AG04450 (cell line): ENCODE measurements at places on chromosomes 5 and 9.

GRCh38 chr5:73424556-73424977, 24.0 kb downstream of the FOXD1 start:
- DNase-seq: no peak

GRCh38 chr5:122371511-122372151, 59.6 kb downstream of the SNCAIP start:
- DNase-seq: no peak

DNA sequence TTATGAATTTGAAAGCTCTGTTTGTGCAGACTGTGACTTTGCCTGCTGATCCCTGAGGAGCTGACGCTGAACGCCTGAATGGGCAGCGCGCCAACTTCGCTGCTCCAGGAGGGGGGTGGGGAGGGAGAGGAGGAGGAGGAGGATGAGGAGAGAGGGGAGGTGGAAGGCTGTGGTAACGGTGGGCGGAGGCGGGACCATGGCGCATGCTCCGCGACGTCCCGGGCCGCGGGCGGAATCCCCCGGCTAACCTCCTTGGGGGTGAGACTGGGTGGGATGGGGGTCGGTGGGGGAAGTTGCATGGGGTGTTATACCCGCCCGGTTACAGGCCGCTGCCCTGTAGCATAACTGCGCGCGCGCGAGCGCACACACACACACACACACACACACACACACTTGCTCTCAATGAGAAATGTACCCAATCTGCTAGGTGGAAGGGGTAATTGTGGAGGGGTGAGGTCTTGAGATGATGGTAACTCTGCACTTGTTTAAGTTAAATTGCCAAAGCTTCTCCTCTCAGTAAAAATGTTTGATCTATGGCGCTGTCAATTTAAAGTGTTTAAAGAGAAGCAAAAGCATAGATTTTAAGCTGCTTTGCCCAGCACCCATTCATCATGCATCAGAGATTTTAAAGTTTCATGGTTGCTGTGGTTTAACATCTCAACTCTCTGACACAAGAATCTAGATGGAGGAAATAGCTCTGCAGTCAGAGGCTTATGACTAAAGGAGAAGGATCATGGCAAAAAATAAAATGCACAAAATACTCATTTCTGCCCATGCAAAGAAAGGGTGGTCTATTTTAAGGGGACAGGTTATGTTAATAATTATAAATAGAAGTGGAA, 76.6 kb upstream of the TBCA start:
- no peak for DNase-seq

GRCh38 chr9:136074706-136075105, 20.4 kb downstream of the NACC2 start:
- no peak for DNase-seq

- DNase-seq: no peak
These were observed 1751.3 kb upstream of the WWC1 start for GRCh38 chr5:166540156-166540555.

DNA sequence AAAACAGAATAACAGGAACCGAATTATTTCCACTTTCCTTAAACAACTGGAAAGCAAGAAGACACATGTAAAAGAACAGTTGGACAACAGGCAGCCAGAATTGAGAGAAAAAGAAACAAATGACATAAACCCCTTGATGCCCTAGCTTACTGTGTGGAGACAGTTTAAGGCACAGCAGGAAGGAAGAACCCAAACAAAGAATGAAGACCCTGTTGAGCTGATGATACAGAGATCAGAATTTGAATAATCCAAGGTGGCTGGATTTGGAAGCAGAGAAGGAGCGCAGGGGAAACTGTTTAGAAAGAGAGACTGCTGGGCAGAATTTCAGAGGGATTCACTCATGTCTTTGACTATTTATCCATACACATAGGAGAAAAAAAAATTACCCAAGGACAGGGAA, 316.3 kb upstream of the POU5F2 start:
- no peak for DNase-seq

DNA sequence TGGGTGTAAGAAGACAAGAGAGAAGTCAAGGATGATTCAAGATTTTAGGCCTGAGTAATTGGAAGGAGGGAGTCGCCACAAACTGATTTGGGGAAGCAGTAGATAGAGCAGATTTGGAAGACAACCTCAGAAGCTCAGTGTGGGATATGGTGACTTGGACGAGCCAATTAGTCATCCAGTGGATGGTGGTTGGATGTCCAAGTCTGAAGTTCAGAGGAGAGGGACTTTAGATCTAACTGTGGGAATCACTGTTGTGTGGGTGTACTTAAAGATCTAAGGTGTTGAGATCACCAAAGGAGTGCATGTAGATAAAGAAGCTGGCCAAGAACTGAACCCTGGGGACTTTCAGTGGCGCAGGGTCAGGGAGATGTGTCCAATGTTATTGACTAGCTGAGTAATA, 2.2 kb downstream of the IDNK start:
- no peak for DNase-seq

DNA sequence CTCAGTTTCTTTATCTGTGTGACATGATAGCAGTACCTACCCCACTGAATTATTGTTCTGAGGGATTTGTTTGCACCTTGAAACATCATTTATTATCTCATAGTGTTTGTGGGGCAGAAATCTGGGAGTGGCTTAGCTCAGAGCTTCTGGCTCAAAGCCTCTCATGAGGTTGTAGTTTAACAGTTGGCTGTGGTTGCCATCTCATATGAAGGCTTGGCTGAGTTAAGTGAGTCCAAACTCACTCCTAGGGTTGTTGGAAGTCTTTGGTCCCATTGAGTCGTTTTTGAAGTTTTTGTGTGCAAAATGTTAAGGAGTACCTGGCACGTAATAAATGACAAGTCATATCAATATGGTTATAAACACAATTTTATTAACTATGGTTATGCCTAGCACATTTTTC, 3.6 kb upstream of the JAKMIP2 start:
- DNase-seq: no peak

- no peak for DNase-seq
These were observed 21.1 kb upstream of the PDZD2 start for GRCh38 chr5:31617867-31618266.

GRCh38 chr9:119091074-119091473, 278.2 kb downstream of the BRINP1 start:
- DNase-seq: no peak

GRCh38 chr5:80368661-80369480, 39.0 kb upstream of the ZFYVE16 start:
- DNase-seq: no peak

- DNase-seq: no peak
These were observed 2.8 kb downstream of the CKS2 start for GRCh38 chr9:89313842-89314241.

GRCh38 chr5:54547711-54548250, 30.2 kb downstream of the SNX18 start:
- DNase-seq: peak; percentile 52

DNA sequence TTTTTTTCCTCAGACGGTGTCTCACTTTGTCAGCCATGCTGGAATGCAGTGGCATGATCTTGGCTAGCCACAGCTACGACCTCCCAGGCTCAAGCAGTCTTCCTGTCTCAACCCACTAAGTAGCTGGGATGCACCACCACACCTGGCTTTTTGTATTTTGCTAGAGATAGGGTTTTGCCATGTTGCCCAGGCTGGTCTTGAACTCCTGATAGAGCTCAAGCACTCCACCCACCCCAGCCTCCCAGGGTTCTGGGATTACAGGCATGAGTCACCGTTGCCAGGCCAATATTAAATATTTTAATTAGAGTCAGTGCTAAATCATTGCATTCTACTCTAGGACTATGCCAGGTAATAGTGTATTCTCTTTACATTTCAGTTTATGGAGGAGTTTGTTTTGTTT, 41.5 kb downstream of the UBE2R2 start:
- DNase-seq: no peak

DNA sequence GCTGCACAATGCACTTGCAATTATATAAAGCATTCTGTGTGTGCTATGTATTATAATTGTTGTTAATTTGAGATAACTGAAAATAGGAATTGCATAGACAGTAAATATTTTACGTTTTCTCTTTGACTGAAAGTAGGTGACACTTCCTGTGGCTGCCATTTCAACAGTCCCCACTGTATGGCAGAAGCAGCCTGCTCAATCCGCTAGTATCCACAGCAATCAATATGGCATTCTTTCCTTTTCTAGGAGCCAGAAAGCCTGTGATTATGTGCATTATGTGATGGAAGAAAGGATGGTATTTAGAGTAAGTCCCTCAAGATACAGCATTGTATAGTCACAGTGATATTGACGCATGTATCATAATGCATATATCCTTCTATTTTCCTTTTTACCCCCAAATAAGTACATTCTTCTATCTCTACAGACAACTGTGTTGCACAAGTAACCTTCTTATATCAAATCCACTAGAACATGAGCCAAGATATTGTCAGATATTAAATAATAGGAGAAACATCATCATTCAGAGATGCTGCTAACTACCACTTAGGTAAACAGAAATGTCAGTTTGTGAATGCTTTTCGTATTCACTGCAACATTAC, 59.7 kb downstream of the CARTPT start:
- no peak for DNase-seq

GRCh38 chr9:137406876-137407589, 15.9 kb downstream of the EXD3 start:
- no peak for DNase-seq

GRCh38 chr9:121798941-121799340, 147.5 kb downstream of the DAB2IP start:
- DNase-seq: no peak

DNA sequence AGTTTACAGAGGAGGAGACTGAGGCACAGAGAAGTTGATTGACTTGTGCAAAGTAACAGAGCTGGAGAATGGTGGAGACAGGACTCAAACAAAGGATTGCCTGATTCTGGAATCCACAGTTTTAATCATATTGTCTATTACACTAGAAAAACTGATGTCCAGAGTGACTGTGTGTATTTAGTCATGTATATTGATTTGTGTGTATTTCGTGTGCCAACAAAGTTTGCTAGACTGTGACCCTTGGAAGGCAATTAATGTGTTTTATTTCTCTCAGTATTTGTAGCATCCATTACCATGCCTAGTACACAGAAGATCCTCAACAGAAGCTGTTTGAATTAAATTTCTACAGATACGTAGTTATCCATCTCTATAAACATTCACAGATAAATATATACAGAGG, 5.5 kb upstream of the JADE2 start:
- no peak for DNase-seq

DNA sequence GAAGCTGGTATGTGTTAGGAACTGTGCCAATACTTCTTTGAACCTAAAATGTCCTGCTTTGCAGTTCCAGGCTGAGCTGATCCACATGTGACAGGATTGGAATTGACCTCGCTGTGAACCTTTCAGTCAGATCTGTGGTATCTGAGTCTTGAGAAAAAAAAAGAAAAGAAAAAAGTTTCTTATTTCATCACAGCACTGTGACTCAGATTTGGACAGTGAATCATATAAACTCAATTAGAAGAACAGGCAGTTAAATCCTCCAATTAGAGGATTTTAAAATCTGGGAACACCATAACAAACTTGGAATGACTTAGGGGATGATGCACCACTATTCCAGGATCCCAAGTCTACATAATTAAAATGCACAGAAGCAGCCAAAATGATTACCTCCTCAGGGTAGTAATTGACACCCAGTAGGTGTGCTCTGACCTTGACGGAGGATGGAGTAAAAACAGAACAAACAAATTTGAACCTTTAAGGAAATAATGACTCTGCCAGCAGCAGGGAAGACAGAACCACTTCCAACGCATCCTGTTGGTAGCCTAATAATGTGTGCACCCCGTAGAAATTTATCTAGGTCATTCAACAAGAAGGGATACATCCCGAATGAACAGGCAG, 57.8 kb upstream of the RAI14 start:
- peak; percentile 75 for DNase-seq

GRCh38 chr5:81631124-81631523, 119.8 kb downstream of the SSBP2 start:
- no peak for DNase-seq

GRCh38 chr5:76736679-76737556, 21.0 kb downstream of the F2R start:
- DNase-seq: no peak
